ENCODE measurements at places on chromosomes 3 and 15.

DNA sequence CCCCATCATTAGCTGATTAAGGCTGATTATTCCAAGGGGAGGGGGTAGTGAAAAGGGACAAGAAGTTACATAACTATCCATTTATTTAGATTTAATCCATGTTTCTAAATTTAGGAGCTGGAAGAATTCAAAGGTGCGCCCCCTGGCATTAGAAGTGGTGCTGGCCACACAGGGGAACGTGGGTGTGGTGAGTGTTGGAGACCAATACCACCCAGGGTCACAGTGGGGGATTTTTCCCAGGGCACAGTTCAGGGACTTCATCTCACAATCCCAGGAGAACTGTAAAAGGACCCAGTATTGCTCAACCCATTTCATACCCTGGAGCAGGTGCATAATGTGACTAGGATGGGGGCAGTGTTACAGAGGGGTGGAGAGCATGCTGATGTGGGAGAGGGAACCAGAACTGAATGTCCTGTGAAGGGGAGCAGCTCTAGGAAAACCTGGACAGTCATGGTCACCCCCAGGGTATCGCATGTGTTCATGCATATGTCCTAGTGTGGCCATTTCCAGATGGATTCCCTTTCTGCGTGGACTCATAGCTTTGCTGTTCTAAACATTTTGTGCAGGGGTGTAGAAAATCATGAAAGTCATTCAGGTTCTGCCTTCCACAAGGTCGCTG lies 110.3 kb downstream of the LSM3 start:
- no peak for ATAC-seq

- no peak for ATAC-seq
Measured at GRCh38 chr15:95085056-95085455, 853.7 kb downstream of the MCTP2 start.

- no peak for ATAC-seq
Measured at GRCh38 chr3:66675366-66675765, 174.5 kb upstream of the LRIG1 start.

GRCh38 chr3:67684211-67684610 lies 29.8 kb upstream of the SUCLG2 start:
- no peak for ATAC-seq

- no peak for ATAC-seq
Measured at GRCh38 chr3:48684480-48685143, 1.1 kb downstream of the NCKIPSD start.

DNA sequence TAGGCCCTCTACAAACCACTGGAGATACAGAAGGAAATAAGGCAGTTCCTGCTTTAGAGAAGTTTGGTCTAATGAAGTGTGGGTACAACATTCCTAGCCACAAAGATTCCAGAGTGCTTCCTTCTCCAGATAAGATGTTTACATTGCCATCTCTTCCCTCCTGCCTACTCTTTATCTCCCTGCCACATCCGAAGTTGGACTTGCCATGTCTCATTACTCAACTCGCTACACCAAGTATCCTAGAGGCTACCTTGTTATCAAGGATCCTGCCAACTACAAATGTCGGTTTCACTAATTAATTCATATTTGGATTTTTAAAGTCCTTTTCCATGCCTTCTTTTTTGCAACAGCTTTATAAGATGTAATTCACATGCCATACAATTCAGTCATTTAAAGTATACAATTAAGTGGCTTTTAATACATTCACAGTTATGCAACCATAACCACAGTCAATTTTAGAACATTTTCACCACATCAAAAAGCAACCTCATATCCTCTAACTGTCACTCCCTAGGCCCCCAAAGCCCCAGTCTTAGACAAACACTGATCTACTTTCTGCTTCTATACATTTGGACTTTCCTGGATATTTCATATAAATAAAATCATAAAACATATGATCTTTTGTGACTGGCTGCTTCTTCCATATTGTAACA lies 53.7 kb upstream of the CSTA start:
- no peak for ATAC-seq
